ENCODE measurements at places on chromosomes 1 and 21.

DNA sequence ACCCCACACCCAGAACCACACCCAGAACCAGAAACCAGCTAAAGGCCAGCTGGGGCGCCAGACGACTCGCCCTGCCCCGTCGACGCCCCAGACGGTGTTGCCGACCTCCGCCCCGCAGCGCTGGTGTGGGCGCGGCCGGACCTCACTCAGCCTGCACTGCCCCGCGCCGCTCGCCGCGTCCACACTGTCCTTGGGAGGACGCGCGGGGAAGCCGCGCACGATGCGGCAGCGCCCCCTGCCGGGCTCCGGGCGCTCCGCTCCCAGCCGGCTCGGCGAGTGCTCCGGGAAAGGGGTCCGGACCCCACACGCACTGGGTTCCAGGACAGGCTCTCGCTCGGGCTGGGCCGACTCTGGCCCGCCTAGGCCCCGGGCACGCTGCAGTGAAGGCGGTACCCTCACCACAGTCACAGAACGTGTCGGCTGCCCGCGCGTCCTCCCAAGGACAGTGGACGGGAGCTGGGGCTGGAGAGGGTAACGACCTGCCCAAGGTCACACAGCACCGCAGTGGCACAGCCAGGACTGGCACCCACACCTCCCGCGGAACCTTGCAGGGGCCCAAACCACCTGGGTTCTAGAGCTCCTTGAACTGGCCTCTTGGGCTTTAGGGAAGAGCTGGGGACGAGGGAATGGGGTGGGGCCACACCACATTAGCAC is 90.2 kb downstream of the DMRTA2 start:
- DNase-seq, result peak; percentile 30

- no peak for DNase-seq
Measured at GRCh38 chr1:210654176-210654981, 325.7 kb downstream of the HHAT start.

GRCh38 chr1:155650231-155650757 is 38.3 kb downstream of the YY1AP1 start:
- no peak for DNase-seq

DNA sequence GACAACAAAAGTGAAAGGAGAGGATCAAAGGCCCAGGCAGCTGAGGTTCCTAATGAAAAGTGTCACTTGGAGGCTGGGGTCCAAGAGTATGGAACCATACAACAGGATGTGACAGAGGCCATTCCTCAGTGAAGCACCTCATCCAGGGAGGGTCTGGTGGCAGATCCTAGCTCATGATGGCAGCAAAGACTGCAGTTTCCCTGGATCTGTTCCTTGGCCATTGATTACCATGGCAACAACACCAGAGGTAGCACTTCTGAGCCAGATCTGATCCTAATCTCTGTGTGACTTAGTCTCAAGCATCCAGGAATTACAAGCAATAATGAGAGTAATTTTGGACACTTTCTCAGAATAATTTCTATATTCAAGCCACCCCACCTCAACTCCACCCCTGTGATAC is 12.9 kb downstream of the FAM177B start:
- DNase-seq, result no peak

GRCh38 chr1:154759793-154760192 is 110.3 kb downstream of the KCNN3 start:
- no peak for DNase-seq

- DNase-seq, result no peak
Measured at GRCh38 chr1:236457775-236458174, 63.7 kb downstream of the EDARADD start.

- DNase-seq, result no peak
Measured at GRCh38 chr1:88433556-88433955, 250.5 kb upstream of the PKN2 start.

DNA sequence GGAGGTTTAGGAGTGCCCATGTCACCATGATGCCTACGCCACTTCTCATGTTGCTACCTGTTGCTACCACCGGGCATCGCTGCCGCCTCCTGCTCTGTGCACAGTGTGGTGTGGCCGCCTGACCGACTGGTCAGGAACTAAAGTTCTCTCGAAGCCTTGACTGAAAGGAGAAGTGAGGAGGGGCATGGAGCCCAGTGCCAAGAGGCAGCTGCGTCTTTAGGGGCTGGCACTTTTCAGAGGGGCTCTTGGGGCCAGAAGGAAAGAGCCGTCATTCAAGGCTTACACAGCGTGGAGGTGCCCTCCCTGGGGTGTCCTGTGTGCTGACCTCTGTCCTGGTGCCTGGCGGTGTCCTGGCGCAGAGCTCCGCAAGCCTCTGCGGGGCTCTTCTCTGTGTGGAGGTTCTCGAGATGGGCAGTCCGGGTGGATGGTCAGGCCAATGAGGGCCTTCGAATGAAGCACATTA is 57.2 kb downstream of the ADARB1 start:
- DNase-seq, result no peak

DNA sequence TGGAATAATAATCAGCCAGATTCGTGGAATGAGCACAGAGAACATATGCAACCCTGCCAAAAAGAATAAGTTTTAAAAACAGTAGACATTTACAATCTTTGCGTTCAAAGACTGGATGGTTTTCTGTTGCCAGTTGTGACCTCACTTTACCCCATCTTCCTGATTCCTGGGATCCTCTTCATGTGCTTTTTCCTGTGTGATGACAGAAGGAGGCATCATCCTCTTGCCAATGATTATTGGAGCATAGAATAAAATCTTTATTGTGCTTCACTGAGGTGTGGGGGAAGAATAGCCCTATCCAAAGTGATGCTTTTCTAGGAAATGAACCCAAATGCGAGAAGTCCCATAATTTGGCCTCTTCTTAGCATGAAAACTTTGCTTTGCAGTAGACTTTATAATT is 15.0 kb upstream of the BARHL2 start:
- DNase-seq, result no peak

DNA sequence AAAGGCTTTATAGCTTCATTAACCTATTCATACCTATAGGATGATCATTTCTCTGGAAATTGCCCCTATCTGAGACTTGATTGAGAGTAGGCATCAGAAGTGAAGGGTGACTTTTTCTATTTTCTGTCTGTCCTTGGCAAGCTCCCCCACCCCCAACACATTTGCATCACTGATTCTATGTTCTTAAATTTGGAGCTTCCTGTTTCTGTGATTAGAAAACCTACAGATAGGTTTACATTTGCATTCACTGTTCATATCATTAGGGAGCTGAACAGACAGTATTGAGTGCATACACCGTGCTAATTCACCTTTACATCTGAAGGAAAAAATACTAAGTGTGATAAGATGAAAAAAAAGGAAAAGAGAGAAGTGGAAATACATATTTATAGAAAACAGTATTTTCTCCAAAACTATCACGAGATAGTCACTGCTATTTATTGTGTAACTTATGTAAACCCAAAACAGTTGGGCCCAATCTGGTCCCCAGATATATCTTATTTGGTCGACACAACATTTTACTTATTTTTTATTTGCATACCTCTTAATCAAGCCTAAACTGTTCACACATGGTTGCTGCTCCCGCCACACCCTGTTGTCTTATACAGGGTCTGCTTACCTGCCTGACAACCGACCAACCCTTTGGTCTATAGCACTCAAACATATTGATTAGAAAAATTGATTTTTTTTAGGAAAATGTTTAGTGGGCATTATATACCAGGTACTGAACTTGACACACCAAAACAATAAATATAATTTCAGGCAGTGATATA is 218.8 kb downstream of the NTNG1 start:
- DNase-seq, result no peak

- DNase-seq, result no peak
Measured at GRCh38 chr1:12532405-12533315, 85.3 kb downstream of the DHRS3 start.

- no peak for DNase-seq
Measured at GRCh38 chr1:201763455-201764140, 65.4 kb upstream of the IPO9 start.

DNA sequence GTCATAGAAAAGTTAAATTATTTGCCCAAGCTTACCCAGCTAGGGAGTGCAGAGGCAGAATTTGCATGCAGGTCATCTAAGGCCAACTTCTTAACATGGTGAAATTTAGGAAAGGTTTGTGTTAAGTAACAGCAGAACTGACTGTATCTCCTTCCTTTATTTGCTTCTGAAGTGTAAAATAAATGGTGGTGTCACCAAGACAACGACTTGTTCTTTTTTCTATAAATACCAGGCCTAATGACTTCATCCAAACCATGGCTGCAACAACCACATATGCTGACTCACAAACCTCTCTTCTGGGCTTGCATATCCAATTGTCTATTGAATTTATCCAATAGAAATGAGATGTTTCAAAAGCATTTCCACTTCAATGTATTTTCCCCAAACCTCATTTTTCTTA is 19.1 kb downstream of the COL24A1 start:
- DNase-seq, result peak; percentile 38

DNA sequence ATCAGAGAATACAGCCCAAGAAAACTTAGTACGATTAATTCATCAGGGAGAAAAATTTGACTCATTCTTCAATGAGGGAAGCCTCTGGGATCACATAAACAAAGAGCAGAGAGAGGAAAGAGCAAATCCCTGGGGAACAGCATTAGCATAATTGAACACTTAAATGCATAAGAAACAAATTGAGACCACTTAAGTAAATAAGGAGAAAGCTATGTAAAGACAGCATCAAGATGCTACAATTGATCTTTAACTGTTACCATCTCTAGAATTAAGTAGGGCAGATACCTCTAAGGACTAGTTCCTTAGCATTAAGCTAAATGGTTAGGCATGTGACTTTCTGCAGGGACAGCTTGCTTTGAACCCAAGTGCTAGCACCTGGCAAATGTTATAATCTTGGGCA is 265.1 kb upstream of the NEGR1 start:
- no peak for DNase-seq

DNA sequence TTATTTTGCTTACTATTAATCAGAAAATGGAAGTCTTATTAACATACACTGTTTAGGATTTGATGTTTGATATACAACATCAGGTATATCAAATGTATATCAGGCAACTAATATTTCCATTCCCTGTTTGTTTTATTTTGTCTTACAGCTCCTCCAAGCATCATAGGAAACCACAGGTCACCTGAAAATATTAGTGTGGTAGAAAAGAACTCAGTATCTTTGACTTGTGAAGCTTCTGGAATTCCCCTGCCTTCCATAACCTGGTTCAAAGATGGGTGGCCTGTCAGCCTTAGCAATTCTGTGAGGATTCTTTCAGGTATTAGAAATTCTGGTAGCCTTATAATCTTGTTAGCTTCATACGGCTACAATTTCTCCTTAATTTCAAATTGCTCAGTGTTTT is 318.0 kb downstream of the TPR start:
- no peak for DNase-seq

DNA sequence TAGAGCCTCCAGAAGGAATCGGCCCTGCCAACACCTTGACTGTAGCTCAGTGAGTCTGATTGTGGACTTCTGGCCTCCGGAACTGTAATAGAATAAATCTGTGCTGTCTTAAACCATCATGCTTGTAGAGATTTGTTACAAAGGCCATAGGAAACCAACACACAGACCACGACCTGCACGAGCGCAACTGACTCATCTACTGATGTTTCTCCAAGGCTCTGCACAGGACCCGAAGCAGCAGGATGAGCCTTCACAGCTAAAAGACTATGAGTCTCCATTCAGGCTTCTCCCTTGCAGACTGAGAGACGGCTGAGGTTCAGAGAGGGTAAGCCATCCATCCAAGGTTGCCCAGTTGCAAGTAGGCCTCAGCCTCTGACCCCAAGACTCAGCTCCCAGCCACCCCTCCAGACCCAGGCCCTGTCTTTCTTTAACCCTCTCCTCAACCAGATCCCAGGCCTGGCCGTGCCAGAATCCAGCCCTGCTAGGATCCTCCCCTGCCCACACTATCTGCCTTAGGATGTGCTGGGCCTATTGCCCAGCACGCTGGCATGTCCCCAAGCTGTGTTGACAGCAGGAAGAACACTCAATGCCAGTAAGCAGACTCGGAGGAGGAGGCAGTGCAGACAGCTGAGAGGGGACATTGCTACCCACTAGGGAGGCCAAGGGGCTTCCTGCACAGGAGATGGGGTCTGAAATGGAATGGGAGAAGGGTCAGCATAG is 109.0 kb downstream of the HMGB4 start:
- no peak for DNase-seq

DNA sequence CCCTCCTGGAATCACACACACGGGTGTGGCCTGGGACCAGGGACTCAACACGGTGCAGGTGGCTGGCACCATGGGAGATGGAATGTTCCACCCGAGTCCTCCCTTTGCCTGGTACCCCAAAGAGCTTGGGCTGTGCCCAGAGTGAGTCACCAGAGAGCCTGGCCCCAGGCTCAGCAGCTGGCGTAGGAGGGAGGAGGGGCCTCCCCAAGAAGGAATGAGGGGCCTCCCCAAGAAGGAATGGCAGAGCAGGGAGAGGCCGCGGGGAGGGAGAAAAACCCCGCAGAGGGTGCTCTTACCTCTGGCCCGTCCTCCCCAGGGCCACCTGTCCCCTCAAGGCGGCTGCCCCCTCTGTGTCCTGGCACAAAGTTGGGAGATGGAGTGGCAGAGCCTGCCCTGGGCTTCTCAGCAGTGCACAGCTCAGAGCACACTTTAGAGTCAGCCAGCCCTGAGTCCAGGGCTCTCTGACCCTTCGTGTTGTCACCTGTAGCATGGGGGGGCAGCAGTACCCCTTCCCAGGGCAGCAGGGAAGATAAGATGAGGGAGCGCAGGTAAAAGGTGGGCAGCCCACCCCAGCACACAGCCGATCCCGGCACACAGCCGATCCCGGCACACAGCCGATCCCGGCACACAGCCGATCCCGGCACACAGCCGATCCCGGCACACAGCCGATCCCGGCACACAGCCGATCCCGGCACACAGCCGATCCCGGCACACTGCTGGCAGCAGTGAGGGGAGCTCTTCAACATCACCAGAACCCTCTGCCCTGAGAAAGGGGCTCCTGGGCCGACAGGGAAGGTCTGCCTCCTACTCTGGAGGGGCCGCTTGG is 20.2 kb upstream of the KCNAB2 start:
- no peak for DNase-seq

- no peak for DNase-seq
Measured at GRCh38 chr1:179818743-179819173, 58.8 kb downstream of the TOR1AIP2 start.
